ENCODE measurements at places on chromosomes 13 and 19. TPM values are rescaled to one million over a fixed set of nuclear protein-coding genes. Genes with fewer than 3 reads are reported as not detected.

DNA sequence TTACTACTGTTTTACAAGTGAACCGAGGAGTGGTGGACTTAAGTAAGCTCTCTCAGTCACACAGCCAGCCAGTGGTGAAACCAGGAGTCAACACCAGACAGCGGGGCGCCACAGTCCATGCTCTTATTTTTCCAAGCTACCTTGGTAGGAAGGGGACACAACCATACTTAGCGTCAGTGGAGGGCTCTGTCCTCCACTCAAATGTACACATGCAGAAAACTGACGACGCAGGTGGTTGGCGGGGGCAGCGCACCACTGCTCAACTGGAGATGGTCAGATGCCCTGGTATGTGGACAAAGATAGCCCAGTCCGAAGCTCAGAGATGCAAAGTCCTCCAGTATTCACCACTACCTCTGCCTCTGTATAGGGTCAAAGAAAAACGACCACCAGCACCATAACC is 1.1 kb downstream of the ZNF667 start:
- no peak for DNase-seq

- no peak for DNase-seq
These were observed 38.7 kb upstream of the FLT1 start for GRCh38 chr13:28533441-28534166.

Gene SCEL
- total RNA-seq: 0.13 TPM

- DNase-seq: no peak
These were observed 2.0 kb downstream of the ZNF784 start for GRCh38 chr19:55622242-55622969.

GRCh38 chr13:46728777-46729176 is 68.2 kb downstream of the ESD start:
- DNase-seq: no peak

DNA sequence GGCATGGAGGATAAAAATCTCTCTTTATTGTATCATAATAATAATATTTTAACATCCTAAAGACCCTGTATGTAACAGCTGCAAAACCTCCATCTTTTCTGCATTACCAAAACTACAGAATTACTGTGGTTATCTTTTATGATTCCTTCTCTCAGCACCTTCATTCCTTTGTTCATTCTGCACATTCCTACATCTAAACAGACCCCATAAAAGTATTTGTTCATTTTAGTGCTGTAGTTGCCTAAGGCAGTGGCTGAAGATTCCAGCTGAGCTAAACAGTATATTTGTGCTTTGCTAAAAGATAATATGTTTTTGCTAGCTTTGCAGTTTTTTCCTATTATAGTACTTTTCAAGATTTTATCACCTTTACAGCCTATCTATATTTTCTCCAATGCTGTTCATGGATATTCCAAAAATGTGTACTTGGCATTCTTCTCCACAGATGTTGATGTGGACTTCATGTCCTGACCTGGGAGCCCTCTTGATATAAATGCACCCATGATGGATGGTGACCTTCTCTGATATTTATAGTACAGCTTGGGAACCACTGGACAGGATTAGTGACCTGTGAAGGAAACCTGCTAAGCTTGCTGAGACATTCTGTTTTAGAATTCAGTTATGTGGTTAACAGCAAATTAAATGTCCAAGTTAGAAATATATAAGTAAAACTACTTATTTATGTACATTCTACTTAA is 2832.9 kb upstream of the PCDH20 start:
- DNase-seq: no peak

- no peak for DNase-seq
These were observed 109.6 kb downstream of the ZAR1L start for GRCh38 chr13:32205431-32206096.

- DNase-seq: no peak
These were observed 379.6 kb downstream of the SLITRK6 start for GRCh38 chr13:85419611-85420010.

DNA sequence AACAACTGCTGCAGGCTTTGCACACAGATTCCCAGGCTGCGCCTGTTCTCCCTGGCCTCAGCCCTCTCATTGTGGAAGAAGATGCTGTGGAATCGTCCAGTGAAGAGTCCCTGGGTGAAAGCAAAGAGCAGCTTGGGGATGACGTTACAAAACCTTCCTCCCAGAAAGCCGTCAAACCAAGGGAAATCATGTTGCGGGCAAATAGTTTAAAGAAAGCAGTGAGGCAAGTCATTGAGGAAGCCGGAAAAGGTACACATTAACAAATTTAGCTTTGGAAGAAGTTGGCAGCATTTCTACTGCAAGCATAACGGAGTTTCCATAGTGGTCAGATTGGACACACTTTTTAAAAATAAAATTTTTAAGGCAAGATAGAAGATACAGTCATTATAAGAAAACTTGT is 82.9 kb upstream of the AKAP11 start:
- DNase-seq: no peak

DNA sequence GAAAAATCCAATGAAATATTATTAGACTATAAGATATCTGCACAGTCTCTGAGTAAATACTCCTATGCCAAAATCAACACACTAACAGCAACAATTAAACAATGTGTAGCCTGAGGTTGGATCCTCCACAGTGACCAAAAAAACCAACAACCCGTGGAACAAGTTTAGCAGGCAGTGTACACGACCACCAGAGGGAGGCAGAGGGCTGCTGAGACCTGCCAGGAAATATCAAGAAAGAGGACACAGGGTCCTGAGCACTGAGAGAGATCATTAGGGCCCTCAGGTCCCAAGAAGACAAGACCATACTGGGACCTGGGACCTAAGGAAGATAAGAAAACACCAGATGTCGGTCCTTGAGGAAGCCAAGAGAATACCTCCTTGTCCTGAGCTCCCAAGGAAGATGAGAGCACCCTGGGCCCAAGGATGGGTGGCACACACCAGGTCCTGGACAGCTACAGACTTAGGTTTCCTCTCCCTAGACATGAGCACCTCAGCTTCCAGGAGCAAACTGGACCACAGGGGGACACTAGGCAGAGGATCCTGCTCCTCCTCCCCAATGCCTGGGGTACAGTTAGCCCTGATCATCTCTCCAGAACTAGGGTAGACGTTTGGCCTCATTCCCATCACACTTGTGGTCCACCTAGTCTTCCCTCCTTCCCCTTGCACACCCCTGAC is 822 bp upstream of the ZNF274 start:
- no peak for DNase-seq

Gene FCGBP
- 108 TPM for total RNA-seq

DNA sequence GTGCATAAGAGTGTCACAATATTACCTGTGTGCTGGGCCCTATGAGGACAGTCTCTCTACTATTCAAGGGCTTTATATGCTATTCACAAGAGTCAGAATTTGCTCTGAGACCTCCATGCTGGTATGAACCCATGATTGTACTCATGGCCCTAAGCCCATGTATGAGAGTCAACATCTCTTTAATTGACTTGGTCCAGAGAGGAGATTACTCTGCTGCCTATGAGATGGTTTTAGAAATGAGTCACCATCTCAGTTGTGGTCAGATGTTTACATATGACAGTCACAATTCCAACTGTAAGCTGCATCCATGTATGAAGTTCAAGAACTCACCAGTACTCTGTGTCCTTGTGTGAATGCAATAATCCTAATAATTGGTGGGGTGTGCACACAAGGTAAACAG is 19.9 kb upstream of the ZNF208 start:
- DNase-seq: no peak

- DNase-seq: no peak
These were observed 33.4 kb downstream of the PEPD start for GRCh38 chr19:33487901-33488800.

Gene MEIOSIN
- not detected for total RNA-seq

Gene ZNF493
- total RNA-seq: 10.8 TPM

All from mesenteric fat pad (tissue), 1 donor.